Breast epithelium (tissue), 4 donors: ENCODE measurements at places on chromosomes 11 and 22. TPM values are rescaled to one million over a fixed set of nuclear protein-coding genes. Genes with fewer than 3 reads are reported as not detected.

GGT5 gene
- 27.1 TPM for total RNA-seq

TESMIN gene
- 9.8 TPM for total RNA-seq

TMEM191C gene
- total RNA-seq, result 1.3 TPM

DNA sequence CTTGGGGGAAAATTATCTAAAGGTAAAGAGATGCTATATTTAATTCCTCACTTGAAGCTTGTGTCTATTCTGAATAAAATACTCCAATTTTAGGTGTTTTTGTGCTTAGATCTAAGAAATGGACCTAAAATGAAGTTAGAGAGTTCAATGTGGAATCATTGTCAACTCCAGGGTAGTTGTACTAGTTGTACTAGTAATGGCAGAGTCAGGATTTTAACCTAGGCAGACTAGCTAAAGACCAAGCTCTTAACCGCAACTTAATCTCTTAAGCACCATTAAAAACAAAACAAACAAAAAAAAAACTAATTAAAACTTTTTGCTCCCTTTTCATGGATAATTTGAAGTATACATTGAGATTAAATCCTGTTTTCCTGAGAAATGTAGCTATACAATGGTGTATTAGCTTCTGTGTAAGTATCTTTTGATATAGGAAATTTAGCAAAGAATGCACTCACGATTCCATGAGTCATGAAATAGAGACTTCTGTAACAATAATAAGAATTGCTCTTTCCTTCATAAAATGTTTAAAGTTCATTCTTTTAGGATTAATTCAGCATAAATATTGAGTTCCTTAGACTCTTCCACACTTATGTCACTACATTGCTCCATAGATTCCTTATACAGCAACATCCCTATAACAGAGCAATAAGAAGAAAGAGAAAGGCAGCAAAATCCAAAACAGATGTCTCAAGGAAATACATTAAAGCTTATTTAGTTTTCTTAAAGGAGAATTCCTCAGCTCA is 26.5 kb upstream of the SOX6 start:
- DNase-seq, result no peak

GRCh38 chr11:30960387-30960992 is 374.3 kb upstream of the MPPED2 start:
- no peak for DNase-seq

GRCh38 chr11:92969634-92970347 is at the start of gene MTNR1B:
Gene MTNR1B, plus strand, starts transcription at chr11:92969651. Its CDS starts 75 bp downstream, at chr11:92969726.
- DNase-seq, result peak; percentile 20
